Thoracic aorta (tissue), 2 donors: ENCODE measurements at places on chromosomes 1 and 21. TPM values are rescaled to one million over a fixed set of nuclear protein-coding genes. Genes with fewer than 3 reads are reported as not detected.

RPTN gene
- total RNA-seq, result not detected

DNASE2B gene
- total RNA-seq, result not detected

CD53 gene
- 60.9 TPM for total RNA-seq

MROH7 gene
- total RNA-seq, result 15.9 TPM

PLA2G2F gene
- total RNA-seq, result not detected

DRAXIN gene
- not detected for total RNA-seq

WNT4 gene
- total RNA-seq, result not detected

ZNF593 gene
- 20.5 TPM for total RNA-seq
